ENCODE measurements at places on chromosomes 4 and X.

- no peak for DNase-seq
Measured at GRCh38 chr4:158192439-158193158, 17.7 kb upstream of the TMEM144 start.

DNA sequence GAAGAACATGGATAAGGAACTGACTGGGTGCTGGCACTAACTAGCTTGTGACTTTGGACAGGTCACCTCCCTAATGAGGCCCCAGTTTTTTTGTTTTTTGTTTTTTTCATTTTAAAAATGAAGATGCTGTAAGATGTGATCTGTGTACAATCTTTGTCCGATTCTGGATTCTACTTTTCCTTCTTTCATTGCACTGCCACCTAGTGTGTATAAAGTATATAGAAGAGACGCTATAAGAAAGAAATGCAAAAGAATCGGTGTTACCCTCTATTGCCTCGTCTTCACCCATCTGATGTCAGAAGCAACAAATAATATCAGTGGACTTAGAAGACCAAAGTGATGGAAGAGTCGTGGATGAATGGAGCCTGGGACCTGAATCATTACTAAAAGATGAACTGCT, 58.6 kb upstream of the P2RY10 start:
- DNase-seq, result no peak

GRCh38 chr4:164212714-164213113, 541.2 kb upstream of the SMIM31 start:
- DNase-seq, result no peak

- peak; percentile 90 for DNase-seq
Measured at GRCh38 chr4:184472614-184473498, 1.5 kb downstream of the IRF2 start.

Measured in coronary artery (tissue), 2 donors.